Activated CD4-positive, alpha-beta T cell treated with anti-CD3 and anti-CD28 coated beads for 36 hours (primary cell): ENCODE measurements at places on chromosomes 6 and 20. TPM values are rescaled to one million over a fixed set of nuclear protein-coding genes. Genes with fewer than 3 reads are reported as not detected.

FILIP1 gene
- total RNA-seq, result not detected

DNA sequence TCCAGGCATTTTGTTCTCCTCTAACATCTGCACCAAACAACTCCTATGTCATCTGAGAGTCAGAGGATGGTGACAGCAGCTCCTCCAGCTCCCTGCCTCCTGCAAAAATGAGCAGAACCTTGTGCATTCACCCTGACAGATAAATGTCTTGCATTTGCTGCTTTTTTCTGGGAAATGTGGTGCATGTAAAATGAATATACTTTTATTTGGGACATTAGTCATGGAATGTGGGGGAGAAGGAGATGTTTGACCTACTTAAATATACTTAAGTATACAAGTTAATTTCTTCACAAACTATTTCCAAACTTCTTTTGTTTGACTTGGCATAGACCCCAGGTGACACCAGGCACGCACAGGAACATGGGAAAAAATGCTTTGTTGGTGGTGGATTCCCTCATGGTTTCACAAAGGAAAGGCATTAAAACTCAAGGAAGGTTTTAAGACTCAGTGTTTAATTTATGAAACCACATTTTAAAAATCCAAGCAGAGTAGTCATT lies 181.8 kb upstream of the MCHR2 start:
- no peak overlapping the region for H3K27ac ChIP-seq
- no peaks in the 10 kb centered on the region for H3K36me3 ChIP-seq
- no peak overlapping the region for H3K4me3 ChIP-seq
- H3K4me1 ChIP-seq, result no peaks in the 10 kb centered on the region

- H3K27ac ChIP-seq, result no peak overlapping the region
- peaks cover 73% of the 10 kb centered on the region for H3K4me1 ChIP-seq
- H3K4me3 ChIP-seq, result no peak overlapping the region
- no peaks in the 10 kb centered on the region for H3K27me3 ChIP-seq
- DNase-seq, result peak; percentile 49
These were observed 195.5 kb downstream of the JARID2 start for GRCh38 chr6:15441215-15441868.

IL20RA gene
- not detected for total RNA-seq

- H3K27ac ChIP-seq, result no peak overlapping the region
- H3K4me3 ChIP-seq, result no peak overlapping the region
- DNase-seq, result no peak
- no peaks in the 10 kb centered on the region for H3K4me1 ChIP-seq
- H3K36me3 ChIP-seq, result no peaks in the 10 kb centered on the region
These were observed 422.8 kb downstream of the CBLN4 start for GRCh38 chr20:55582498-55582897.

DNA sequence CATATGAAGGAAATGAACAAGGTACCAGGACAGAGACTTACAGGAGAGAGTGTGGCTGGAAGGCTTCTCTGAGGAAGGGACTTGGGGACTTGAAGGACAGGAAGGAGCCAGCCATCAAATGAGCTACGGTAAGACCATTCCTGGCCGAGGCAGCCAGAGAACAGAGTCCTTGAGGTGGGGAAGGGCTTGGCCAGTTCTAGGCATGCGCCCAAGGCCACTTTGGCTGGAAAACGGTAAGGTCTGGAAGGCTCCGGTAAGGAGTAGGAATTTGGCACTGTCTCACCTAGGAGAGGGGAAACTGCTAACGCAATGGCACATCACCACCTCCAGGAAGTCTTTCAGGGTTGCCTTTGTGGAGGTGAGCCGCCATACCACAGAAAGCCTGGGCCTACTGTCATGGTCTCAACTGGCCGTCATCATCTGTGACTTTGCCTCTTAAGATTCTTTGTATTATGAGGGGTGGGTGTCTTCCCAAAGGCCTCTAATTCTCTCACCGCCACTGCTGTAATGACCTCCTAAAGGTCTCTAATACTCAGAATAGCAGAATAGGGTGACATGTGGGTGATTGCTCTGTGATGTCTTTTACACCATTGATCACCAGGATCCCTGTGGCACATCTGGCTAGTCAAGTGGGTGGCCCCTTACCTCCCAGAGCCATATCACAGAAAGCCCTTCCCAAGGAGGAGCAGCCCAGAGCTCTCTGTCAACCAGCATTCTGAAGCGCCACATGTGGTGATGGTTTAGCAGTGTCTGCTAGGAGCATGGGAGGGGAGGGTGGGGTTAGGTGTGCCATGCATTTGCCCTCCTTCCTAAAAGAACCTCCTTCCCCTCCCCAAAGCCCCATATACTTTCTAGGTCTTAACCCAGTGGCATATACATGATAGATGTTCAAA lies 17.7 kb upstream of the STX16 start:
- H3K27me3 ChIP-seq, result no peaks in the 10 kb centered on the region
- no peak for DNase-seq
- peak overlapping the region; percentile 86 for H3K27ac ChIP-seq
- peaks cover 17% of the 10 kb centered on the region for H3K4me1 ChIP-seq
- no peak overlapping the region for H3K4me3 ChIP-seq
- no peaks in the 10 kb centered on the region for H3K36me3 ChIP-seq

DNA sequence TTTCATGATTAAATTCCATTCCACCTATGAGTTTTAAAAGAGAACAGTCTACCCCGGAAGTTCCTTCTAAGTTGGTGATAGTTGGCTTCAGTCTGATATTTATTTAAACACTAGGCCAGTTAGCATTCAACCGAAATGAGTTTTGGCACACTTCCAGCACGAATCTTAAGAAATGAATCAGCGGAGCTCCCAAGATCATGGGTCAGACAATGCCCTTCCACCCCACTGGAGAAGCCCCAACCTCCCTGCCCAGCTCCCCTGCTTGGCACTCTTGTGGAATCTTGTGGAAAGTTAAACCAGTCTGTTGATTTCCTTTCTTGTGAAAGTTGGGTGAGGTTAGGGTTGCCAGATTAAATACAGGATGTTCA lies 64.3 kb downstream of the MKKS start:
- no peak overlapping the region for H3K27ac ChIP-seq
- peaks cover 18% of the 10 kb centered on the region for H3K27me3 ChIP-seq
- no peaks in the 10 kb centered on the region for H3K36me3 ChIP-seq
- H3K4me3 ChIP-seq, result no peak overlapping the region
- H3K4me1 ChIP-seq, result no peaks in the 10 kb centered on the region

DNA sequence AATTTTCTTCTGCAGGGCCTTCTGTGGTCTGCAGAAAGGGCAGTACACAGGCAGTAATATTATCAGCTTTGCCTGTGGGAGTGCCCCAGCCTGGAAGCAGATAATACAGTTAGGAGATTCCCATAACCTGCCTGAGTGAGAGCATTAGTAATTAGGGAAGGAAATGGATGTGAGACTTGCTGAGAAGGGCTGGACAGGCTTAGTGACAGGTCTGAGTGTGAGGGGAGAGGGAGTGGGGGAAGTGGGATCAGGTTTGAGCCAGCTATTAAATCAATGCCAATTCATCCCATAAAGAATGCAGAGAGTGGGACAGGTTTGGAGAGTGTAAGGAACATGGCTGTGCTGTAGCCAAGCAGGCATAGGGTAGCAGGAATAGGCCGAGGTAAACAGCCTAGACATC lies 10.1 kb upstream of the CFAP206 start:
- no peaks in the 10 kb centered on the region for H3K36me3 ChIP-seq
- no peaks in the 10 kb centered on the region for H3K4me1 ChIP-seq

SNAP25 gene
- total RNA-seq, result 0.18 TPM

- H3K4me3 ChIP-seq, result no peak overlapping the region
- H3K4me1 ChIP-seq, result no peaks in the 10 kb centered on the region
- H3K27ac ChIP-seq, result no peak overlapping the region
These were observed 399.1 kb upstream of the NOX3 start for GRCh38 chr6:155854787-155855186.

DNA sequence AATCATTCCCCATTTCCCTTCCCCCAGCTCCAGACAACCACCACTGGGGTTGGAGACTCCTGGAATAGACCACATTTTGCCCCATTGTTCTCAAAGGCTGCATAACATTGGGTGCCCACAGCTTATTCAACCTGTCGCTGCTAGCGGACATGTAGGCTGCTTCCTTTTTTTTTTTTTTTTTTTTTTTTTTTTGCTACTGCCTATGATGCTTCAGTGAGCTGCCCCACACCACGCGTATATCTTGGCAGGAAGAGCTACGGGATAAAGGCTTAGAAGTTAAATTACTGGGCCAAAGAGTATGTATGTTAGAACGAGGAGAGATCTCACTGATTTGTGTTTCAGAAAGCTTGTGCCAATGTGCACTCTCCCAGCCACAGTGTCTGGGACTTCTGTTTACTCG lies 7.0 kb downstream of the LBP start:
- H3K4me1 ChIP-seq, result peaks cover 3% of the 10 kb centered on the region
- no peak overlapping the region for H3K27ac ChIP-seq
- H3K36me3 ChIP-seq, result no peaks in the 10 kb centered on the region
- no peaks in the 10 kb centered on the region for H3K27me3 ChIP-seq
- DNase-seq, result no peak

DNA sequence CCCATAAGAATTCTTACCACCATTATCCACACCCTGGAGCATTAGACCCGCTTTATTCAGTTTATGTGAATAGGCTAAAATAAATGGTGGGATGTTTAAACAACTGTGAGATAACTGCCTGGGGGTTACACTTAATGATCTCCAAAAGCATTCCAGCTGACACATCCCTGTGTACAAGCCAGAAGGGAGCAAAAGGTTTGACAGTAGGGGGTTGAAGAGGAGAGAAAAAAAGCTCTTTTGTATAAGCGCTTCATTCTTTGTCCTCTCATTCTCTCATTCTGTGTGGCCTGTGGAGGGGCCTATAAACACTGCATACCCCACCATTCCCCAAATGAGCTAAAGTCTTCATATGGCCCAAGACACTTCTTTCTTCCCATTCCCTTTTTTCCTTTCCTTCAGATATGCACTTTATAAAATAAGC lies 30.8 kb upstream of the COL21A1 start:
- DNase-seq, result no peak
- H3K27me3 ChIP-seq, result no peaks in the 10 kb centered on the region
- H3K4me3 ChIP-seq, result no peak overlapping the region
- no peaks in the 10 kb centered on the region for H3K4me1 ChIP-seq
- no peaks in the 10 kb centered on the region for H3K36me3 ChIP-seq

DNA sequence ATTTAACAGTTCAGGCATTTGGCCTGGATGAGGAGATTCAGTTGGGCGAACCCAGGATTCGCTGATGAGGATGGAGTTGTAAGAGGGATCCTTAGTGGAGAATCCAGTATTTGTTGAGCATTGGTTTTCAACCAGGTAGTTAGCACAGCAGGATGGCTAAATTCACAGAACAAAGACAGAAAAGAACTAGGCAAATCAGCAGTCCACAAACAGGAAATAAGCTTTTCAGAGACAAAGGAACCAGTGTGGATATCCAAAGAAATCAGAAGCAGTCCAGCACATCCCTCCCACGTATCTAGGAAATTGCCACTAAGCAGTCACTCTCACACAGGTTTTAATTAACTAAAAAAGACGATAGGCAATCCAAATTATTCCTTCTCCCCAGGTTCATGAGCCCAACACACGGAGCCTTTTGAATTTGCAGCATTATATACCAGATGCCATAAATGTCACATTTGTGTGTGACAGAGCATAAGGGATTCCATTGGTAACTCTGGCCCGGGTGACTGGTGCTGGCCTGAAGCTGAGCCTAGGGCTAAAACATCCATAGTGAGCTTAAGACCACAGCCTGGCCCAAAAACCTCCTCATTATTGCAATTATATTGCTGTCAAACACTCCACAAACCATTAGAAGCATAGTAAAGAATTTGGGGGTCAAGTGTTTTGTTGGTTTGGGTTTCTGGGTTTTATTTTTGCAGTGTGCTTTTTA lies 131.5 kb downstream of the SOBP start:
- no peak overlapping the region for H3K27ac ChIP-seq
- H3K36me3 ChIP-seq, result no peaks in the 10 kb centered on the region
- H3K4me1 ChIP-seq, result peaks cover 21% of the 10 kb centered on the region
- no peak overlapping the region for H3K4me3 ChIP-seq
- DNase-seq, result no peak

- H3K4me3 ChIP-seq, result no peak overlapping the region
- DNase-seq, result no peak
- H3K27ac ChIP-seq, result no peak overlapping the region
- no peaks in the 10 kb centered on the region for H3K36me3 ChIP-seq
These were observed 74.0 kb upstream of the EYA2 start for GRCh38 chr20:46820682-46821081.

DNA sequence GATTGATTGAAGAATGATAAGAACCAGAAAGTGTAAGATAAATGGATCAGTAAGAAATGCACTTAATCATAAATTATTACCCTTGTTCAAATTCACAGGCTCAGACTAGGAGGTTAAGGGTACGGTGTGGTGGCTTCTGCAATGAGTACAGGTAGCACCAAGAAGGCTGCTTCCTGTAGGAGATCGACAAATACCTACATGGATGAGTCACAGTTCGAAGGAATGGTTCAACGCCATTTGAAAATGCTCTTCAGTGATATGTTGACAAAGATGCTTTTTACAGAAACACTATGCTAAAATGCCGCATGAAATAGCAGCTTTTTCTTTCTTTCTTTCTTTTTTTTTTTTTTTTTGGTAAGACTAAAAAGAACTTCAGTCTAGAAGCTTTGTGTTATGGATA lies 116.2 kb downstream of the DTNBP1 start:
- no peak overlapping the region for H3K27ac ChIP-seq
- peaks cover 8% of the 10 kb centered on the region for H3K4me1 ChIP-seq
- H3K4me3 ChIP-seq, result no peak overlapping the region
- H3K36me3 ChIP-seq, result peaks cover 11% of the 10 kb centered on the region

DNA sequence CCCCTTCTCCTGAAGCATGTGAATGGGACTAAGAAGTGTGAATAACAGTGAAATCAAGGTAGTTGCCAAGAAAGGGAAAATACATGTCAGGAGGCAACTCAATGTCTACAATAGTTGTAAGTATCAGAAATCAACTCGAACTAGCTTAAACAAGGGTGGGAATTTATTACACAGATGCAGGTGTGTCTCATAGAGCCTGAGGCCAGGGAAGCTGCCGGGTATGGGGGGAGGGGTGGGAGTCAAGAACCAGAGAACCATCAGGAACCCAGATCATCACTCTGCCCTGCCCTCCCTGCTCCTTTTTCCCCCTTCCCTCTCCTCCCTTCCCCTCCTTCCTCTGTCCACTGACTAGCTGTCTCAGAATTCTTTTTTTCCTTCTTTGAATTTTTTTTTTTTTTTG lies 34.9 kb upstream of the BMP6 start:
- H3K27me3 ChIP-seq, result peaks cover 18% of the 10 kb centered on the region
- H3K27ac ChIP-seq, result no peak overlapping the region
- no peak overlapping the region for H3K4me3 ChIP-seq
- peaks cover 3% of the 10 kb centered on the region for H3K4me1 ChIP-seq
- H3K36me3 ChIP-seq, result no peaks in the 10 kb centered on the region

DNA sequence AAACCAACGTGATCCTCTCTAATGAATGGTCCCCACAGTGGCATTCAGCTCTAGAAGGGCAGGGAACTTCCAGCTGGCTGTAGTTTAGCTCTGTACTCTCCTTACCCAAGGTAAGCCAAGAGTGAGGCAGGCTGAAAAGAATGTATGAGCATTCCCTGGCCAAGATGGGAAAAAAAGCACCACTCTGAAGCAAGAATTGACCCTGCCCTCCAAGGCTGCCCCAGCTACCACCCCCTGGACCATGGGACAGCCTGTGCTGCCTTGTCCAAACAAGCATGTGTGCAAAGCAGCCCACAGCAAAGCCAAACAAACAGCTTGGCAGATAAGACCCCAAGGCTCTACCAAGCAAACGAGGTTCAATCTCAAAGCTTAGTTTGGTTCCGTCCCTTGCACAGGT lies 73.9 kb downstream of the GFOD1 start:
- no peaks in the 10 kb centered on the region for H3K4me1 ChIP-seq
- no peak for DNase-seq
- no peak overlapping the region for H3K4me3 ChIP-seq
- H3K27me3 ChIP-seq, result no peaks in the 10 kb centered on the region
